Ovary (tissue), 10 donors: ENCODE measurements at places on chromosomes 3 and 15. TPM values are rescaled to one million over a fixed set of nuclear protein-coding genes. Genes with fewer than 3 reads are reported as not detected.

ATP2B2 gene
- total RNA-seq = 2.6 TPM

GRCh38 chr15:97748576-97748975, 211.9 kb upstream of the ARRDC4 start:
- H3K4me1 ChIP-seq = no peaks in the 10 kb centered on the region
- no peak overlapping the region for H3K4me3 ChIP-seq
- DNase-seq = no peak
- no peak overlapping the region for H3K27ac ChIP-seq

- peak within 1 kb of the TSS; percentile 69 for H3K4me3 ChIP-seq
- H3K36me3 ChIP-seq = no peaks in the 10 kb centered on the region
- H3K27me3 ChIP-seq = no peaks in the 10 kb centered on the region
- H3K4me1 ChIP-seq = peaks cover 5% of the 10 kb centered on the region
Observed at GRCh38 chr15:40569129-40569953, at the start of gene RPUSD2. TSS of gene RPUSD2 (plus strand) at chr15:40569299. CDS start at chr15:40569338, 39 bp downstream.

DNA sequence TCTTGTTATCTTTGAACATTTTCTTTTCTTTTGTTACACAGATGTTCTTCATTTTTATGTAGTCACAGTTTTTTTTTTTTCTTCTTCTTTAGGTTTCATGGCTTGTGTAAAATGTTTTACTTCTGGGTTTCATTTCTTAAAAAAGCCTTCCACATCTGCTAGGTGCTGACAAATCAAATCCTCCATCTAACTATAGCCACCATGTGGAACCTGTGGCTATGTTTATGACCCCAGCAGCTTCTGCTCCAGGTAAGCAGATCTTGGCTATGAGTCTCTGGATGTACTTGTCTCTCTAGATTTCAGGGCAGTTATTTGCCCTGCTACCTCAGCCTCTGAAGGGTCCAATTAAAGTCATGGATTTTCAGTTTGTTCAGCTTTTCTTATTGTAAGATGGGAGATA, 44.5 kb downstream of the OXSM start:
- DNase-seq = no peak
- H3K4me3 ChIP-seq = no peak overlapping the region
- H3K27me3 ChIP-seq = no peaks in the 10 kb centered on the region
- no peaks in the 10 kb centered on the region for H3K4me1 ChIP-seq
- H3K36me3 ChIP-seq = no peaks in the 10 kb centered on the region

- DNase-seq = no peak
- H3K4me1 ChIP-seq = no peaks in the 10 kb centered on the region
- H3K27ac ChIP-seq = no peak overlapping the region
- no peak overlapping the region for H3K4me3 ChIP-seq
Observed at GRCh38 chr3:188066141-188066540, 87.8 kb upstream of the LPP start.
